ENCODE measurements at places on chromosomes 6 and 20.

DNA sequence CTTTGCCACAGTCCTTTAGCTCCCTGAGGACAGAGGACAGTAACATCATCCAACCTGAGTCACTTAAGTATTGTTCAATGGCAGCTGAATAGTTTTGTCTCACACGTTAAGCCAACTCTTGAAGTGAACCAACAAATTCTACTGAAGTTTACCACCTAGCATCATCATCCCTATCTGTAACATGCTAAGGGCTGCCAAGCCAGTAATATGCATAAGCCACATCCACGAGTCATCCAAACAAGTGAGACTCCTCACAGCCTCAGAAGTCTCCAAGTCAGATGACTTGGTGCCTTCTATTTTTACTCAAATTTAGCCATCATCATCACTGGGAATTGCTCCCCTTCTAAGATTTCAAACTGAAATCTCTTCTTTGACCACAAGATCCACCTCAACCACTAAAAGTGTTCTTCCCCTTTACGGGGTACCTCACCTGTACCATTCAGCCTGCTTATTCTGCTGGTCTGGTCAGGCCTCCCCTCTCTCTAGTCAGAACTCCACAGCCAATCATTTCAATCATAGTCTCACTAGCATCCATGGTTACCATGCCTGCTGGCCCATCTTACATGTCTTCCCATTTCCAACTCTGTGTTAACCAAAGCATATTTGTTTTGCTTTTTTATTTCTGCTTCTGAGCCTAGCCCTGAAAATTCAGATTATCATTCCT is 73.7 kb downstream of the DTNBP1 start:
- no peak for DNase-seq

GRCh38 chr6:125829433-125829832 is 38.7 kb downstream of the NCOA7 start:
- DNase-seq, result no peak

- no peak for DNase-seq
Observed at GRCh38 chr20:49846206-49846807, 33.7 kb downstream of the SLC9A8 start.

DNA sequence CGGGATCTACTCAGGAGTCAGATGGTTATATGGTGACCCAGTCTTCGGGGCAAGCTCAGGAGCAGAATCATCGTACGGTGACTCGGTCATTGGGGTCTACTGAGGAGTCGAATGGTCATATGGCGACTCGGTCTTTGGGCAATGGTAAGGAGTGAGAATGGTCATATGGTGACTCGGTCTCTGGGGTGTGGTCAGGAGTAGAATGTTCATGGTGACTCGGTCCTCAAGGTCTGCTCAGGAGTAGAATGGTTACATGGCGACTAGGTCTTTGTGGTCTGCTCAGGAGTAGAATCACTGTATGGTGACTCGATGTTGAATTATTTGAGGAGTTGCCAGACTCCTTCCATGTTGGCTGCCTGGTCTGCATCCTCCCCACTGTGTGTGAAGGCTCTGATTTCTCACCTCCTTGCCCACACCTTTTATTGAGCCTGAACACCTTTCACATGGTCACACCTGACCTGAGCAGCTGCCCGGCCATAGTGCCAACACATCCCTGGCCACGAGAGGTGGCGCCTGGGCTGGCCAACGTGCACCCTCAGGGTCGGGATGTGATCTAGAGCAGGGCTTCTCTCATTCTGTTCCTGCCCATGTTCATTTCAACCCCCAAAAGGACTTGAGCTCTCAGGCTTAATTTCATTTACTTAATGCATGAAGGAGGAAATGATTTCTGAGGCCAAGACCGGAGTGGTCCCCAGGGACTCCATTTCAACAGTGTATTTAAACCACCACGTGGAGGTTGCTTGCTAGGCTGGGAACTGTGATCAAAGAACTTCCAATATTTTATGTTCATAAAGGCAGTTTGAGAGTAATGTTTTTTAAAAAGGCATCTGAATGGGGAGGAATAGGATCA is 119.5 kb downstream of the PHACTR3 start:
- DNase-seq, result no peak

- DNase-seq, result no peak
Observed at GRCh38 chr6:102216232-102216631, 822.7 kb downstream of the GRIK2 start.

DNA sequence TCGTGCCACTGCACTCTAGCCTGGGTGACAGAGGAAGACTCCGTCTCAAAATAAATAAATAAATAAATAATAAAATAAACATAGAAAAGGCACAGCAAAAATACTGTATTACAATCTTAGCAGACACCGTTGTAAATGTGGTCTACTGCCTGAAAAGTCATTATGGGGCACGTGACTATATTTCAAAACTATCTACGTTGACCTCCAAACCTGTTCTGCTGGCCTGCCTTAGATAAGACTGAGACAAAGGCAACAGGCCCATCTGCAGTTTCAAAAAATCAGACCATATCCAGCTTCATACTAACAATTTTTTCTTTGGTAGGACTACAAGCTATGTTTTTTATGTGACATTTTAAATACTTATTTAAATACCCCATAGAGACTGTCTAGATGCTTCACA is 59.1 kb downstream of the AGPAT4 start:
- DNase-seq, result no peak

- DNase-seq, result no peak
Observed at GRCh38 chr6:75081921-75082320, 123.9 kb downstream of the COL12A1 start.

- no peak for DNase-seq
Observed at GRCh38 chr6:5644523-5645185, 362.1 kb downstream of the NRN1 start.

GRCh38 chr6:87669051-87669450 is 33.0 kb downstream of the AKIRIN2 start:
- no peak for DNase-seq

DNA sequence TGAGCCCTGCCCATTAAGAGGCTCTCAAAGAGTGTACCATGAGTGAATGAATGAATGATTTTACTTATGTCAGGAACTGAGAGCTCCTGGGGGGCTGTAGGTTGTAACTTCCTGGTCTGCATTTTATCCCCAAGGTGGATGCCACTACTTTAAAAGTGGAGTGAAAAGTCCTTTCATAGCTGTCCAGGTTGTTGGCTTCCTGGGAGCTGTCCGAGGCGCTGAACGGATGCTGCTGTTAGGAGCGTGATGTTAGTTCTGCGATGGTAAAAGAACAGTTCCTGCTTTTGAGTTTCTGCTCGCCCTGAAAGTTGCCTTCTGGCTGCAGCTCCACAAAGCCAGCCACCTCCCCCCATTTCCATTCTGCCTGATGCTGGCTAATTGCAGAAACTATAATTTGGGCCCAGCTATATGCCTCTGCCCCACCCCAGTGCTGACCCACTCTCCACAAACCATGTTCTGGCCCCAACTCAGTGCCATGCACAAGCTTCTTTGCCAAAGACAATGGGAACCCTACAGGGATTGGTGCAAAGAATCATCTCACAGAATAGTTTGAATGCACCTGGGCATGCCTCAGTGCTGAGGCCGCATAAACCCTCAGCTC is 330.9 kb upstream of the CDH4 start:
- DNase-seq, result peak; percentile 3

DNA sequence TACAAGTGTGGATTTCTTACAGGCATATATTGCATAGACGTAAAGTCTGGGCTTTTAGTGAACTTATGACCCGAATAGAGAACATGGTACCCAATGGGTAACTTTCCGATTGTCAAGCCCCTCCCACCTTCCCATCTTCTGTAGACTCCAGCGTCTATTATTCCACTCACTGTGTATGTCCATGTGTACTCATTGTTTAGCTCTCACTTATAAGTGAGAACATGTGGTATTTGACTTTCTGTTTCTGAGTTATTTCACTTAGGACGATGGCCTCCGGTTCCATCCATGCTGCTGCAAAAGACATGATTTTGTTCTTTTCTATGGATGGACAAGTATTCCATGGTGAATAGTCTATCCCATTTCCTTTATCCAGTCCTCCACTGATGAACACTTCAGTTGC is 306.4 kb downstream of the CD83 start:
- no peak for DNase-seq

DNA sequence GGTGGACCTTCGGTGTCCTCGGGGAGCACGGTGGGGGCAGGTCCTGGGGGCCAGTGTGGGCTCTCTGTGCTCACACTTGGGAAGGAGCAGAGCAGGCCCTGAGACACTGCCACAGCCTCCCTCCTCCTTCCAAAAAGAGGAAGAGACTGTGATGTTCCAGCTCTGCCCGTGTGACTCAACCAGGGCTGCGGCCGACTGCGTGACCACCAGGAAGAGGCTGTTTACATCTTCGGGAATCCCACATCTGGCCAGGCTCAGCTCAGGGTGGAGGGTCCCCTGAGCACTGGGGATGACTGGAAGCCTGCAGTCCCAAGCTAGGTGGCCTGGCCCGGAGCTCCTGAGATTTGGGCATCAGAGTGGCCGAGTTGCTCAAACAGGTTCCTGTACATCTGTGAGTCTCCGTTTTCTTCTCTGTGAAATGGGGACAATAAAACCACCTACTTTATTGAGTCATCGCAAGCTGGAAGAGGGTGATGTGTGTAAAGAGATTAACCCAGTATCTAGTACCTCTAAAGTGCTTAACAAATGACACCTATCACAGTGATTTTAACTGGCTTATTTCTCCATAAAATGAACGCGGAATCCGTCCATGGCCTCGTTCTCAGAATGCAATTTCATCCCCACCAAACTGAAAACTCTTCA is 242.1 kb downstream of the DLL1 start:
- no peak for DNase-seq

DNA sequence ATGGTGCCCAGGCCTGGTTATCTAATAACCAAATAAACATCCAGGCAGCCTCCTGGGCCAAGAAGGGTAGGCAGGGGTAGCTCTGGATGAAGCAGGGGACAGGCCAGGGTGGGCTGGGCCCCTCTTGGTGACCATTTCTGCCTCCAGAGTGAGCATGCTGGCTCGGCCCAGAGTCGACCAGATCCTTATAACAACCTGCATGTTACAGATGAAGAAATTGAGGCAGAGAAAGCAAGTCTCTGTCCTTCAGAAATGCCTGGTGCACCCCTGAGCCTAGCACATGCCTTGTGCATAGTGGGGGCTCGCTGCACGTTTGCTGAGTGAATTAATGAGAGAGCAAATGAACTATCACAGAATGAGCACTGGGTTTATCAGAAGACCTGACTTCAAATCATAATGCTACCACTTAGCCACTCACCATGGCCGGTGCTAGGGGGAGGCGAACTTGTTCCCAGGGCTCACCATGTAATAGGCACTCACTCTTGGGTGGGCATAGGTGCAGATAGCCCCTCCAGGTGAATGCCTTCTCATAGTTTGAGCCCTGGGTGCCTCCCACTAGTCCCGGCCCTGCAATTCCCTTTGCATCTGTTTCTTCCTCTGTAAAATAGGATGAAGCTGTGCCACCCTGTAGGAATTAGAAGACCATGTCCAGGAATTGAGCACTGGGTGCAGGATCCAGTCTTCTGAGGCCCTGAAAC is 3.8 kb upstream of the APCDD1L start:
- DNase-seq, result no peak

GRCh38 chr20:53629436-53629835 is 35.8 kb upstream of the ZNF217 start:
- DNase-seq, result no peak

GRCh38 chr6:25927178-25927577 is 3.3 kb downstream of the SLC17A2 start:
- no peak for DNase-seq

- DNase-seq, result no peak
Observed at GRCh38 chr6:117206944-117207687, 58.2 kb upstream of the VGLL2 start.

DNA sequence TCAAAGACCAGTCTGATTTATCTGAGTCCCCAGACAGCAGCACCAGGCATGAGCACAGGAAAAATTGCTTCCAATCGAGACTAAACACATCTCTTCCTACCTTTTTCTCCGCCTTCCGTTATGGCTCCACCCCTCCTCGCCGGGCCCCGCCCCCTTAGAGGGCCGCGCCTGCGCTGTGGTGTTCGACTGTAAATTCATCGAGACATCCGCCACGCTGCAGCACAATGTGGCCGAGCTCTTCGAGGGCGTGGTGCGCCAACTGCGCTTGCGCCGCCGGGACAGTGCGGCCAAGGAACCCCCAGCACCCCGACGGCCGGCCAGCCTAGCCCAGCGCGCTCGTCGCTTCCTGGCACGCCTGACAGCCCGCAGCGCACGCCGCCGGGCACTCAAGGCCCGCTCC is 8.9 kb downstream of the REM1 start:
- DNase-seq, result no peak

GRCh38 chr6:5718231-5718947 is 288.3 kb downstream of the NRN1 start:
- DNase-seq, result no peak

- DNase-seq, result no peak
Observed at GRCh38 chr6:21628160-21628559, 34.6 kb downstream of the SOX4 start.

DNA sequence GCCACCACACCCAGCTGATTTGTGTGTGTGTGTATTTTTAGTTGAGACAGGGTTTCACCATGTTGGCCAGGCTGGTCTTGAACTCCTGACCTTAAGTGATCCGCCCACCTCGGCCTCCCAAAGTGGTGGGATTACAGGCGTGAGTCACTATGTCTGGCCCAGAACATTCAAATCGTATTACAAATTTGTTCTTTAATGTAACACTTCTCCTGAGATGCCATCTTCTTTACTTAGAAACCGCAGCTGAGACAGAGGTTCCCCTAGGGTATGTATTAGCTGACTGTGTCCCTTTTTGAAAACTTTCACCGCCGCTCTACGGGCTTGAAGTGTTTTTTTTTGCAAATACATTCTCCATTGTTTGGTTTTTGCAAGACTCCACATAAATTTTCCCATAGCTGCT is 62.6 kb downstream of the TOX2 start:
- no peak for DNase-seq

DNA sequence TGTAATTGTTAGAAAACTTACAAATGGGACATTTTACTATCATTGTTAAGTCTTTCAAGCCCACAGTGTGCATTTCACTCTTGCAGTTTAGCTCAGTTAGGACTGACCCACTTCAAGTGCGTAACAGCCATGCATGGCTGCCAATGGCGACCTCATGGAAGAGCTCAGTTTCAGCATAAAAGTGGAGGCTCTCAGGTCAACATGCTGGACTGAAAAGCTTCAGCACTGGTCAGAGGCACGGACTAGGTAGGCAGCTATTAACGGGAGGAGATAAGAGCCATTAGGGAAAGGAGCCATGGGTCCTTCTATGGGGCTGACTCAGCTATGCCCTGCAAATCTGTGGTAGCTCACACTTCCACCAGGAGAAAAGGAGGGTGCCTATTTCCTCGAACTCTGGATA is 101.8 kb downstream of the TTLL2 start:
- DNase-seq, result no peak

- DNase-seq, result no peak
Observed at GRCh38 chr6:109653264-109653663, 37.7 kb downstream of the AK9 start.

- no peak for DNase-seq
Observed at GRCh38 chr6:80728830-80729229, 622.4 kb downstream of the BCKDHB start.

DNA sequence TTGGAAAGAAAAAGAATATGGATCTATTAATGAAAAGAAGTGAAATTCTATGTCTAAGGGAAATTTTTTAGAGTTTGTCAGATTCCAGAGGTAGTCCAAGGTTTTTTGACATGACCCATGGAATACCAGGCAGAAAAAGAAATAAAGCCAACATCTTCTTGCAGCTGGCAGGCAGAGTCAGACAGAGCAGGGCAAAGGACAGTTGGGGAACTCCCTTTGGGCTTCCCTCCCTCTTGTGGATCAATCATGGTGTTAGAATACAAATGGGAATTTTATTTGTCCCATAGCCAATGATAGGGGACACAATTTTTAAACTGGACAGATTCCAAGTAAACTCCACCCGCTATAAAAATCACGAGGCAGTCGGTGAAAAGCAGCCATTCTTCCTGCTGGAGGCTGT is 92.1 kb upstream of the TAB2 start:
- DNase-seq, result no peak

- DNase-seq, result no peak
Observed at GRCh38 chr6:43771210-43771857, 1.3 kb downstream of the VEGFA start.
